ENCODE measurements at places on chromosomes 12 and 14.

GRCh38 chr12:88381466-88381865 is 198.8 kb downstream of the KITLG start:
- DNase-seq: peak; percentile 55

GRCh38 chr12:110247340-110248095 is 33.5 kb upstream of the ATP2A2 start:
- DNase-seq: no peak

- no peak for DNase-seq
These were observed 130.8 kb downstream of the PHLDA1 start for GRCh38 chr12:75900781-75901254.

GRCh38 chr14:68922201-68922621 is 56.9 kb downstream of the ACTN1 start:
- DNase-seq: no peak

DNA sequence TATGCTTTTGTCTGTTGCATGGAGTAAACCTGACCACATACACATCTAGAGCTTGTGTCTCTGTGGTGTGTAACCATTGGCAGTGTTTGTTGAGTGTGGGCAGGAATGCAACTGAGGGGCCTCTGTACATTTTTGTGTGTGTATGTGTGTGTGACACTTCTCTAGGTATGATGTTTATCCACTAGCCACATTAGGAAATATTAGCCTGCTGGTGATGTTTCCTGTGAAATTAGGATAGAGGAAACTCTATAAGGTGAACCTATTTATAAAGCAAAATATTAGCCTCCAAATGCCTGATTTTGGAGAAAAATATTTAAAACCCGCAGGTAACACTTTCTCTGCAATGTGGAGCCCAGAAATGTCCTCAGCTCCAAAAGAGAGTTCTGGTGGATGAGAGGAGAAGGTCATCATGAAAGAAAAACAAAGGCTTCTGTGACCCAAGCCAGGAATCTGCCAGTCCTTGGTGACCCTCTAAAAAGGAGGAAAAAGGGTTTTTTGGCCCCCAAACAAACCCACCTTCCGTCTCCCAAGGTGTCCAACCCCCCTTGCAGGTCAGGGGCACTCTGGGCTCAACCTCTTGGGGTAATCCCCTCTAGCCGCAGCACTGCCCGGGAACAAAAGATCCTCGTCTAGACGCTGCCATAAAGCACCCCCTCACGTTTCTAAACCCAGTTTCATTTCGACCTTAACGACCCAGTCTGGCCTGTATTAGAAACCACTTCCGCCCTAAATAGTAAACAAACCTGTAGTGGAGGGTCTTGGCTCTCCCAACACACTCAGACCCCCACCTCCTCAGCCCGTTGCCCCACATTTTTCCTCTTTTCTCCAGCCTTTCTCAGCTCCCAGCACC is 3.1 kb upstream of the HOTAIR start:
- DNase-seq: no peak

- no peak for DNase-seq
These were observed 81.2 kb upstream of the ATF7IP start for GRCh38 chr12:14284184-14284722.

- no peak for DNase-seq
These were observed 32.7 kb upstream of the AKAP6 start for GRCh38 chr14:32296366-32296765.

DNA sequence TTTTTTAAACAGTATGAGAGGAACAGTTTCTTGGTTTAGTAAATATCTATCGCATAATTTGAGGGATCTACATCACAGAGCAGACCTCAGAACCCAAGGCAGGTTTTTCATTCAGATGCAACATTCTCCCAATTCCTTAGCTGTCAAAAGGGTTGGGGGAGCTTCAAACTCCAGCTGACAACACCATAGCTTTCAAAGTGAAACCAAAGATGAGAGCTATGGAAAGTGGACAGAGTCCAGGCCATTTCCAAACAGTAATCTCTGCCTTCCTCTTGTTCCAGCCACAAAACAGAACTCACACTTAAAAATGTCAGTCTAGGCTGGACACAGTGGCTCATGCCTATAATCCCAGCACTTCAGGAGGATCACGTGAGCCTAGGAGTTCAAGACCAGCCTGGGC is 87.8 kb downstream of the SPRING1 start:
- DNase-seq: no peak

- peak; percentile 20 for DNase-seq
These were observed 1.3 kb downstream of the FGD6 start for GRCh38 chr12:95215949-95216348.

DNA sequence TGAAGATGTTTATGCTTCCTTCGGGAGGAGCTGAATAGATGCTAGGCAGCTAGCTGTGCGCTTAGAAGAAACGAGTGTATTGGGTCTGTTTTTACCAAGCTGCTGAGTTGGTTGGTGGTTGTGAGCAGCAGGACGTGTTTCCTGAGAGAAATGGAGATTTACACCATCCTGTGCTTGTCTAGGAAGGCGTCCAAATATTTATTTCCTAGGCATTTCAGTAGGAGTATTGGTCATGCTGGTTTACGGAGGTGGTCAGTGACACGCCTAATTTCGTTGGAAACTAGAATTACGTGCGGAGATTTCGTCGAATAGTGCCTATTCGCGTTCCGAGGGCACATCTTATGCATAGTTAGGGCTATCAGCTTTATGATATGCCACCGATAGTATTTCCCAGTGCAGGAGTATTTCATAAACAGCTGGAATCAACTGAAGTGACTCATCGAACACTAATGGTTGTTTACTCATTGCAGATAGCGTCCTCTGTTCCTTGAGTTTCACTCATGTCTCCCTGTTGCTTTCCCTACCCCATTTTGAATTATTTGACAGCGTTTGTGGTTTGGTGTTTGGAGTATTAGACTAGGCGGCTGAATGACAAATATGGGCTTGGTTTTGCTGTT is 780 bp downstream of the TBC1D15 start:
- DNase-seq: peak; percentile 57

DNA sequence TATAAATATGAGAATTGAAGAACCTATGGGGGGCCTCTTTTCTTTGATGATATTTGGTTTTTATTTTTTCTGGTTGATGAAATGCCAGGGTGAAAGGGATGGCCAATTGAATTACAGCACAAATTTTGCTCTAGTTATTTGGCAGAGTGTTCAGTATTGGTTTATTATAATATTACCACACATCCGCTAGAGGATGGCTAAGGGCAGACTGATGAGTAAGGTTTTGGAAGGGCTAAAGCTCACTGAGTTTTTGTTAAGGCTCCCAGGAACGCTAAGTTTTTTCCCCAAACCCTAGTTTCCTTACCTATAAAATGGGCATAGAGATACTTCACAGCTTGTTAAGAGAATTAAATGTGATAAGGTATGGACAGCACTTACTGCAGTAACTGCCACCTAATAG is 34.3 kb upstream of the LRRC10 start:
- DNase-seq: no peak

DNA sequence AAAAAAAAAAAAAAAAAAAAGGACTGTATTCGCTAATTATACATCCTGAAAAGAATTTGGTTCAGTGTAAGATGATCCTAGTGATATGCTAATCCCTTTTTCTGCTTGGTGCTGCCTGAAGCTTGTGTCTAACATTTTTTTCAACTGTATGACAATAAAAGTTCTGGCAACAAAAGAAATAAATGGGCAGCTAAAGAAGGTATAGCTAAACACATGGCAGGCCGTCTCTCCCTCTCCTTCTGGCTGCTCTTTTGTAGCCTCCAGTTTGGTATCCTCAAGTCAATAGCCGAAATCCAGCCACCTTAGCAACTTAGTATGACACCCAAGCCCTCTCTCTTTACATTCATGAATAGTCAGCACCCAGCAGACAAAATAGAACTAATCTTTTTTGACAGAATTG is 198.3 kb upstream of the OTX2 start:
- DNase-seq: no peak

- DNase-seq: peak; percentile 13
These were observed 512 bp downstream of the PDE1B start for GRCh38 chr12:54549774-54550451.

DNA sequence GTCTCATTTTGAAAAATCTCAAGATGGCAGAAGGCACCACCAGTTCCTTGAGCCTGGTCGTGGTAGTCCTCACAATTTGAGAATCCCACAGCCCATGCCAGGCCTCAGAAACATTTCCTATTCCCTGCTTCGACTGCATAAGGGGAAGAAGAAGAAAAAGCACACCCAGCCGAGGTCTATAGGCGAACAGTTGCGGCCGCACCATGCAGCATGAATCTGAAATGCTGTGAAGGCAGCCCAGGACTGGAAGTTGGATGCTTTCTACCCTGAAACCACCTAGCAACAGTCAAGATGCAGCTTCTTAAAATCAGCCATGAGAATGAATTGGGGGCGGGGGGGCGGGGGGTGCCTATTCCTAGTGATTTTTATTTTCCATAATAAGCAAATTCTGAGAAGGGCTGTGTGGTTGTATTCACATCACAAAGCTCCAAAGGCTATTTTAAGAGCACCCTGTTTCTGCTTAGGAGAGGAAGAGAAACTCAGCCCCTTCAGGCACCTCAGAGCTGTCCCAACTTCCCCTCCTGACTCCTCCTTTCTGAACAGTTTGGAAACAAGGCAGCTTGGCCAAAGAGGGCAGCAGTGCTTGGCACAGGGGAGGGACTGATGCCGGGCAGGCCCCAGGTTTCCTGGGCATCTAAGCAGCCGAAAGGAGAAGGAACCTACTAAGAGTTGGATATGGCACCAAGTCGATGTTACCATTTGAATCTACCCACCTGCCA is 172.5 kb upstream of the FOXN3 start:
- peak; percentile 86 for DNase-seq

- DNase-seq: no peak
These were observed 33.4 kb upstream of the SMOC1 start for GRCh38 chr14:69845787-69846186.

- DNase-seq: no peak
These were observed 235.5 kb downstream of the NELL2 start for GRCh38 chr12:44640427-44641190.

GRCh38 chr12:76400136-76400535 is 51.9 kb upstream of the BBS10 start:
- no peak for DNase-seq

DNA sequence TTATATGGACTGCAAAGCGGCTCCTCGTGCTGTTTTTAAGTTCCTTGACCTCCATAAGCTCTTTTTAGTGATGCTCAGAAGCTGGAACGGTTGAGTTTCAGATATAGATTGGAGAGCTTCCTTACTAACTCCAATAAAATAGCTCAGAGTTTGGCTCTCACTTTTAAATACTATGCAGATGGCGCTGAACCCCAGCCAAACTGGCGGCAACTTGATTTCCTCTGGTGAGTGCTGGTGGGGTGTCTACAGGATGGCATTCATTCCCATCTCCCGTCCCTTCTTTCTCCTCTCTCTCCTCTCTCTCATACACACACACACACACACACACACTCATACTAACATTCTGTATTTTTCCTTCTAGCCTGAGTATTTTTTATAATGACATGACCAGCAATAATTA is 346.3 kb downstream of the ETNK1 start:
- DNase-seq: no peak

- DNase-seq: no peak
These were observed 188.5 kb downstream of the KIF26A start for GRCh38 chr14:104326848-104327247.

- no peak for DNase-seq
These were observed 46.2 kb downstream of the GALNT9 start for GRCh38 chr12:132282950-132283771.

DNA sequence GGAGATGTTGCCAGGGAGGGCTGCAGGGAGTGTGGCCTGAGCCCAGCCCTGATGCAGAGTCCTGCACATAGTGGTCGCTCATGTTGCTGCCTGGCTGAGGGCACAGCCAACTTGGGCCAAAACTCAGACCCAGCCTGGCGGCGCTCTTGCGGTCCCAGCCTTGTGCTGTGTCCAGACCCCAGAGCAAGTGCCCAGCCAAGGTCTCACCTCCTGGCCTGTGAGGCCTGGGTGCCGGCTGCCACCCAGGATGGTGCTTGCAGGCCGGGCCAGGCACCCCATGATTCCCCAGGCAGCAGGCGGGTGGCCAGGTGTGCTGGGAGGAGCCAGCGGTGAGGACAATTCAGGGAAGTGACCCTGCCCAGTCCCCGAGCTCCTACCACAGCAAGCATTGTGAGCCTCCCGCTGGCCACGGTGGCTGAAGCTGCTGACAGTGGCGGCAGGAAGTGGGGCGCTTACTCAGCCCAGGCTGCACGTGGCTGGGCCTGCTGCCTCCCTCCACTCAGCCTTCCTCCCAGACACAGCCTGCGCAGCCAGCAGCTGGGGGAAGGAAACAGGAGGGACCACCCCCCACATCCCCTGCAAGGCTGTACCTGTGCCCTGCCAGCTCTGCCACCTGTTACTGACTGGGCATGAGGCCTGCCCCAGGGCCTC is 17.7 kb upstream of the PGF start:
- DNase-seq: peak; percentile 89

DNA sequence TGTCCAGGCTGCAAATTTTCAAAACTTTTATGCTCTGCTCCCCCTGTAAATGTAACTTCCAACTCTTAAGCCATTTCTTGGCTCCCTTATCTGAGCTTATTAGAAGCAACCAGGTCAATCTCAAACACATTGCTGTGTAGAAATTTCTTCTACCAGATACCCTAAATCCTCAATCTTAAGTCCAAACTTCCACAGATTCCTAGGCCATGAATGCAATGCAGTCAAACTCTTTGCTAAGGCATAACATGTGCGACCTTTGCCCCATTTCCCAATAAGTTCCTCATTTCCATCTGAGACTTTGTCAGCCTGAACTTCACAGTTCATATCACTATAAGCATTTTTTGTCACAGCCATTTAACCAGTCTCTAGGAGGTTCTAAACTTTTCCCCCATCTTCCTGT is 64.5 kb downstream of the TMTC3 start:
- peak; percentile 37 for DNase-seq

- no peak for DNase-seq
These were observed 653.8 kb downstream of the NOVA1 start for GRCh38 chr14:25944020-25944419.

GRCh38 chr12:14272956-14273912 is 92.2 kb upstream of the ATF7IP start:
- peak; percentile 79 for DNase-seq

- no peak for DNase-seq
These were observed 4.2 kb downstream of the LPAR5 start for GRCh38 chr12:6631549-6631961.

DNA sequence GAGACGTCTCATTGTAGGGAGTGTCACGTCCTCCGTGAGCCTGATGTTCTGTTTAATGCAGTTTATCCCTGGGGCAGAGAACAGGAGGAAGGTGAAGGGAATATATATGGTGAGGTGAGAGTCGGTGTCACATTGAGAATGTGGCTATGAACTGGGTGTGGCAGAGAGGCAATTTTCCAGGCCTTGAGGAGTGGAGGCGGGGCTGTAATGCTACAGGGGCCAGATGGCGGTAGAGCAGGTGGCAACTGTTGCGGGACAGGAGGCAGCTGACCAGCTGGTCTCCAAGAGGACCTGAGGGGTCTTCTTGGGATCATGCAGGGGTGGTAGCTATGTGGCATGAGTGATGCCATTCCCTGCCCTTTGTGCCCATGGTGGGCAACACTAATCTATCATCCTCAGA is 59.6 kb downstream of the CACNA1C start:
- no peak for DNase-seq
